ENCODE measurements at places on chromosomes 11 and 22.
A peak's percentile ranks its signal among the peaks of the same experiment; 100 is the strongest.

GRCh38 chr11:14411818-14412217 lies 52.8 kb upstream of the RRAS2 start:
- no peak for DNase-seq

- DNase-seq = no peak
These were observed 44.8 kb upstream of the PTPN5 start for GRCh38 chr11:18836417-18836816.

- DNase-seq = no peak
These were observed 243.9 kb downstream of the TENM4 start for GRCh38 chr11:79196950-79197349.

- peak; percentile 70 for DNase-seq
These were observed 4.4 kb downstream of the TMEM258 start for GRCh38 chr11:61787928-61788491.

DNA sequence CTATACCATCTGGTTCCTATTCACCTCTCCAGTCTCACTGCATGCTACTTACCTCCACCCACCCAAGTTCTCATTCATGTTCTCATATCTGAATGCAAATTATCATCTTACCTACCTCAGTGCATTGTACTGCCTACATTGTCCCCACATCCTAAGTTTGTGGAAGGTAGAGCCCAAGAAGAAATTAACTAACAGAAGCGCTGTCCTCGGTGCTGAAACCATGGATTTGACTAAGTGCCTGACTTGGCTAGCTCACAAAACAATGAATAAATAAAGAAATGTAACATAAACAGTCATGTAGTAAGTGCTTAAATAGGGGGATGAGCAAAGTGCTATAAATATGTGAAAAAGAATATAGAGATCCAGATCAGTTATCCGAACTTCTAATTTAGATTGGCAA lies 63.2 kb downstream of the GRIA4 start:
- no peak for DNase-seq

DNA sequence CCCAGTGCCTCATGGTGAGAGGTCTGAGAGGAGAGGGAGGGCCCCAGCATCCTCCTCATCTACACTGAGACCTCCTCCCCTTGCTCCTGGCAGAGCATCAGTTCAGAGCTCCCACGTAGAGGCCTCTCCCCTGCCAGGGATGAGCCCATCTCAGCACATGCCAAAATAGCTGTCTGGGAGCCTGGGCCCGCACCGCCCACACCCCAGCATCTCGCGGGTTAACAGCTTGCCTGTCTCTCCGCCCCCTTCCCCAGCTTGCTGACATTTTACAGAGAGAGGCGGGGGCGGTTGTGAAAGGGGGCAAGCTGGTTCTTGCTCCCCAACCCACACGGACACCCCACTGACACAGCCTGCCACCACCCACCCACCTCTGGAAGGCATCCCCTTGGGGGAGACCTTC lies 6.4 kb downstream of the DGKZ start:
- no peak for DNase-seq

DNA sequence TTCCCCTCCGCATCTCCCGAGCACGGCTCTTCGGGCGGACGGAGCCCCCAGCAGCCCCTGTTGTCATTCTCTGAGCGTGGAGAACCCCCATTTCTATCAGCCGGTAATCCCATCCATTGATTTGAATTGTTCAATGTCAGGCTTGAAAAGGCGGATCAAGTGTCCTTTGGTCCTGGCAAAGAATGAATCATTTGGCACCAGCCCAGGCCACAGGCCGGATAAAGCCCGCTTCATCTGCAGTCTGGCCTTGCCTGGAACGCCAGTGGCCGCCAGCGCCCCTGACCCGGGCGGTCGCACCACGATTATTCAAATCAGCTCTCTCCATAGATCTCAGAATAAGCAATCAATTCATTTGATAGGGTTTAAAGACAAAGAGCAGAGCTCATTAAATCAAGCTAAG lies 188.9 kb downstream of the BRD1 start:
- DNase-seq = no peak

GRCh38 chr11:102423936-102424335 lies 28.6 kb downstream of the TMEM123 start:
- no peak for DNase-seq

DNA sequence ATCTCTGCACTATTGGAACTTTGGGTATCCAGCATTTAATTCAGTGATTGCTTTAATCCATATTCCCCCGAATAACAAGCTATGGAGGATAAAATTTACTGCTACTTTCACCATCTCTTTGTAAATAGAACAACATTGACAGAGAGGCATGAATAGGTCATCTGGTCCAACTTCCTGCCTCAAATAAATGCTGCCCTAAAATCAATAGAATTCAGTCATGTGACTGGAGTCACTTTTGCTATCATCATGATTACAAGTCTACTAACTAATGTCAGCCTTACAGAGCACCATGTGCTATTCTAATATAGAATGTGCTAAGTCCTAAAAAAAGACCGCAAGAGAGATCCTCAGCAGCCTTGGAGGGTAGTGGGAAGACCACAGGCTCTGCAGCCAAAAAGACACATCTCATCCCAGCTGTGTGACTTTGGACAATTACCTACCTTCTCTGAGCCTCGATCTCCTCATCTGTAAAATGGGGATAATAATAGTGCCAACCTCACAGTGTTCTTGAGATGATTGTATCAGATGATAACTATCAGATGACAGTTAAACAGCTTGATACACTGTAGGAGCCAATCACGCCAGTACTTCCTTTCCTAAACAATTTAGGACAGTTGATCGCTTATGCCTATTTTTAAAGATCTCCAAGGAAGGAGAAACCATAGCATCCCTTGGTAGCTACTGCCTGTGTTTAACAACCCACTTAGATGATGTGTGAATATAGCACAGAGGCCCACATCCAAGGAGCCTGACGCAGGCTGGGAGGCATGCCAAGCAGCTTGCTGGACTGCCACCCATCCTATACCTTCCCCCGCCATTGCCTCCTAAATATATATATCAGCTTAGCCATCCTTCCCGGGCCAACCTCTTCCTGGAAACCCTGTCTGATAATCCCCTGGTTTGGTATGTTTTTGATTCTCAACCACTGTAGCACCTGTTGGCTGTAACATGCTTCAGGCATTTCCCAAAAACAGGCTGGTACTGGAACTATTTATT lies 77.3 kb upstream of the PHF21A start:
- DNase-seq = no peak

DNA sequence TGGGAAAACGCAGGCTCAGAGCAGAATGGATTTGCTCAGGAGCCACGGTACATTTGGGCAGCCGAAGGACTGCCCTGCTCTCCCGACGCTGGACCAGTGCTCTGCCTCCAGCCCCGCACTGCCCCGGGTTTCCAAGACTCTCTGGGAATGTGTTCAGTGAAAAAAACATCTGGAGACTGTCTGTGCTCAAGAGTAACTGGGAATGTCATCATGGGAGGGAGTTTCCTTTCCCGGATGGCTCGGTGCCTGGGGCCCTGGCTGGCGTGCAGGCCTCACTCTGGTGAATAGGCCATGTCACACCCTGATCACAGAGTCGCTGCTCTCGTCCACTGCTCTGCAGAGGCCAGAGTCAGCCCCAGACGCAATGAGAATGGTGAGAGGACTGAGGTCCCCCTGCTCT lies 9.8 kb upstream of the APOL6 start:
- peak; percentile 79 for DNase-seq

GRCh38 chr11:118358071-118358470 lies 1.3 kb upstream of the UBE4A start:
- no peak for DNase-seq

GRCh38 chr11:16611926-16612565 lies 126.4 kb upstream of the C11orf58 start:
- no peak for DNase-seq

- no peak for DNase-seq
These were observed 93.8 kb upstream of the DDI1 start for GRCh38 chr11:103942646-103943045.

DNA sequence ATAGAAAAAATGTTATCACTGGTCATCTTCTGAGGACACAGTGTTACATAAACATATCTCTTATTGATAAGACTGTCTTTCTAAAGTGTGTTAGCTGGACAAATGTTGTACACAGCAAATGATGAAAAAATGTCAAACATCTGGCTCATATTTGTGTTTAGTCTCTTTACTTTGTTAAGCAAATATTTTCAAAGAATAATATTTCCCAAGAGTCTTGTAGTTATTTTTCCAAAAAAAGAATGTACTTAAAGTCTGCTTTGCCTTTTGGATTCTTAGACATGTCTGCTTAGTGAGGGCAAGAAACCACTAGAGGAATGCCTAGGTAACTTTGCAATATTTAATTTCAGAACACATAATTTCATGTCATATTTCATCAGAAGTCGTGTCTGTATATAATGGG lies 23.9 kb upstream of the CCDC179 start:
- DNase-seq = no peak

DNA sequence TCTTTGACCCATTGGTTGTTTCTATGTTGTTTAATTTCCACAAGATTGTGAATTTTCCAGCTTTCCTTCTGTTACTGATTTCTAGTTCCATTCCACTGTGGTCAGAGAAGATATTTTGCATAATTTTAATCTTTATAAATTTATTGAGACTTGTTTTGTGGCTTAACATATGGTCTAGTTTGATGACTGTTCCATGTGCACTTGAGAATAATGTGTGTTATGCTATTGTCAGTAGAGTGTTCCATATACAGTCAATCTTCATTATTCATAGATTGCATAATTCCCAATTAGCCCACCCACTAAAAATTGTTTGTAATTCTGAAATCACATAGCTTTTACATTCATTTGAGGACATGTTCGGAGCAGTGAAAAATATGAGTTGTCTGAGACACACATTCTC lies 346.1 kb upstream of the DDI1 start:
- no peak for DNase-seq

DNA sequence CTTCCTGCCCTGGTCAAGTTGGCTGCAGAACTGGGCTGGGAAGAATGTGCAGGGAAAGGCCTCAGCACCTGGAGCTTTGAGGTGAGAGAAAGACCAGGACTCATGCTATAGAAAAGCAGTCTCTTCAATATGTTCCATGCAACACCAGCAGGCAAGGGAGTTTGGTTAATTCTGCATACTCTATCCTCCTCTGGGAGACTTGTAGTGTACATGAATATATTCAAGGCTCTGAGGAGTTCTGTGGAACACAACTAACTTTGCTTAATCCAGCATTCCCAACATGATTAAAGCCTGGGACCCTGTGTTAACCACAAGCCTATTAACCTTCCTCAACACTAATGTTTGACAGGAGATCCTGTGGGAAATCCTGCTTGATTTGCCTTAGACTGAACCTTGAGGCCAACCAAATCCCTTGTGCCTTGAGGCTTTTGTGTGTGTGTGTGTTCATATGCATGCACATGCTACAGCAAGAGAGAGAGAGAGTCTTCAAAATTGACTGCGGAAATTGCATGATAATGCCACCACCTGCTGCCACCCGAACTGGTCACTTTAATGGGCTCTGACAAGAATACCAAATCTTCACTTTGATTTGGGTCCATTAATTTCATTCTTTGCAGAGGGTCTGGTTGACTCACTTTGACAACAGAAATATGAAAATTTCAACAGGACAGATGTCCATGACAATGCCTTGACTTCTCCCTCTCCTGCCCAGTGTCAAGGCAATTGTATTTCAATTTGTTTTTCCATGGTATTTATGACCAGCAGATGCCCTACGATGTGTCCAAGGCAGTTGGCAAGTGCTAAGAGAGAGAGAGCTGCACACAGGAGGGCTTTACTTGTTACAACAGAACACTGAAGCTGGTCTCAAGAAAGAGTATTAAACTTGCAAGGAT lies 238.2 kb upstream of the ZBED5 start:
- no peak for DNase-seq

- DNase-seq = no peak
These were observed 1025.8 kb downstream of the FAM181B start for GRCh38 chr11:81707881-81708280.

DNA sequence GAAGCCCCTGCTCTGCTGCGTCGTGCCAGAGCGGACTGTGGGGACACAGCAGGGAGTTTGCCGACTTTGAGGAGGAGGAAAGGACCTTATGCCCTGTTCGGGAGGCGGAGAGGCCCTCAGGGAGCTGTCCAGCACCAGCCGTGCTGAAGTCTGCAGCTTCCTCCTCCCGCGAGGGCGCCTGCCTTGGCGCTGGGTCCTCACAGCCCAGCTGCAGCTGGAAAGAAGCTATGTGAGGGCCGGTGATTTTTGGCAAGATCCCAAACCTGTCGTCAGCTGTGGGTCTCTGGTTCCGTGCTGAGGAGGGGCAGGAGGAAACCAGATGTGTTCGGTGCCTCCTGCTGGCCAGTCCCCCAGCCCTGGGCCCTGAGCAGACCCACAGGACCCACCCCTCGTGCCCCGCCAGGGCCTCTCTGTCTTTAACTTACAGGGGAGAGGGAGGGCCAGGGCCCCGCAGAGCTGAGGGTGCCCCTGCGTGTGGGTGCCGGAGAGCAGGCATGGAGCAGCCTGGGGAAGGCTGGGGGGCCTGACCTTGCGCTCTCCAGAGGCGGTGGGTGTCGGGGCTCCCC lies 12.0 kb downstream of the BRSK2 start:
- DNase-seq = no peak

- DNase-seq = no peak
These were observed 18.6 kb upstream of the OR56A3 start for GRCh38 chr11:5923427-5923776.

DNA sequence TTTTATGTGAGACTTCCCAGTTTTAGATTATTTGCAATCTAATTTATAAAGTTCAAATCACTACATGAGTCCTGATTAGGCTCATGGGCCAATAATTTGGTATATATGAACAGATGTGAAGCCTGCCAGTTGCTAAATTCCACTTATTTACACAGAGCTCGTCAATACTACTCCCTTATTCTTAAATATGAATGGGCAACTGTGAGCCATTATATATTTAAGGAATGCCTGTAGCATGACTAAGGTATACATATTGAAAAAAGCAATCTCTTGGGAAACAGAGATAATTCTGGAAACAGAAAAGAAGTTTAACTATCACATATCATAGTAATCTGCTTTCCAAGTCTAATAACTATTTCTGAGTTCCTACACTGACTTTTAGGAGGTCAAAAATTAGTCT lies 27.0 kb downstream of the RBMXL2 start:
- DNase-seq = no peak

DNA sequence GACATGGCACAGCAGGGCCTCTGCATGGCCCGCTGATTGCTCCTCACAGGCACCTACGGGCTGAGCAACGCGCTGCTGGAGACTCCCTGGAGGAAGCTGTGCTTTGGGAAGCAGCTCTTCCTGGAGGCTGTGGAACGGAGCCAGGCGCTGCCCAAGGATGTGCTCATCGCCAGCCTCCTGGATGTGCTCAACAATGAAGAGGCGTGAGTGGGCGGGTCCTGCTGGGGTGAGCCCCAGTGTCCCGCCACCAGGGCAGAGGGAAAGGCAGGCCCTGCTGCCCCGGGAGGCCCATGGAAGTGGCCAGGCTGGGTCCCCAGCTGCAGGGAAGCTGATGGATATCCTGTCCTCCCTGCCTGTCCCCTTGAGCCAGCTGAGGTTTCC lies 18.6 kb upstream of the DGCR8 start:
- no peak for DNase-seq

DNA sequence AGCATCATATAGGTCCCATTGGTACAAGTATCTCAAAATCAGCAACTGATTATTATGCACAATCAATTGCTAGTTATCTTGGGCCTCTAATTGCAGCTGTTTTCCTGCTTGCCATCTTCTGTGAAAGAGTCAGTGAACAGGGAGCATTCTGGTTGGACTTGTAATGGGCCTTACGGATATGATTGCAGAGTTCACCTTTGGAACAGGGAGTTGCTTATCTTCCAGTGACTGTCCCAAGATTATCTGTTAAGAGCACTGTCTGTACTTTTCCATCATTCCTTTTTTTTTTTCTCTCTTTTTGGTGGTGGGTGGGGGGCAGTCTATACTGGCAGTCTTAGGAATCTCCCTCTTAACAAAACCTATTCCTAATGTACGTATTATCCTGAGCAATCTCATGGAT lies 17.8 kb downstream of the OR8G5 start:
- DNase-seq = no peak
